ENCODE measurements at places on chromosomes 4 and X.
A peak's percentile ranks its signal among the peaks of the same experiment; 100 is the strongest.

- no peak for DNase-seq
Observed at GRCh38 chr4:2924765-2925301, 38.4 kb downstream of the NOP14 start.

- no peak for DNase-seq
Observed at GRCh38 chrX:154779261-154779660, 16.6 kb downstream of the DKC1 start.

- no peak for DNase-seq
Observed at GRCh38 chr4:120452001-120452400, 385.4 kb upstream of the MAD2L1 start.

- DNase-seq = peak; percentile 17
Observed at GRCh38 chrX:6021316-6022091, 207.2 kb downstream of the NLGN4X start.

GRCh38 chrX:8377041-8377440 lies 87.6 kb upstream of the VCX3B start:
- no peak for DNase-seq

- peak; percentile 80 for DNase-seq
Observed at GRCh38 chrX:2677764-2678163, 13.3 kb upstream of the CD99 start.

DNA sequence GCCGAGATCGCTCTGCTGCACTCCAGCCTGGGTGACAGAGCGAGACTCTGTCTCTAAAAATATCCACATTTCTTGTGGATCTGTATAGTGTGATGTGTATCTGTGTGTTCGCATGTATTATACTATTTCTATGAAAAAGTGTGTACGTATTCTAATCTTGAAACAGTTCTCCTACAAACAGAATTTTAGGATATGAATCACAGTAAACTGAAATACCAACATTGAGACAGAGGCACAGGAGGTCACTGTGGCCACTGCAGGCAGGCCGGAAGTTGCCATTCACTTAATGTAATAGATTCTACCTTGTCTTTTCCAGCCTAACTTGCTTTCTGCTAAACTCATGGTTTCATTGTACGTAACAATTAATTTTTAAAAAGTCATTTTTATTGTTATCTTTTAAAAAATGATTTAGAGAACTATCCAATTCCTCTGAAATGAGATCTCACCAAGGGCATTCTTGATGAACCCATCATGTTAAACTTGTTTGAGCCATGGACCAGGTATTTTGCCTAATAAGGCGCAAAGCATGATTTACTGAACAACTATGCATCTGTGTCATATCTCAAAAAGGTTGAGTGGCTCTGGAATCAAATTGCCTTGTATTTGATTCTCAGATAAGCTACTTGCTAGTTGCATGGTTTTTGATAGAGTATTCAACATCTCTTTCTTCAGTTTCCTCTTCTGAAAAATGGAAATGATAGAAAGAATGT lies 154.9 kb upstream of the GYPA start:
- DNase-seq = no peak

DNA sequence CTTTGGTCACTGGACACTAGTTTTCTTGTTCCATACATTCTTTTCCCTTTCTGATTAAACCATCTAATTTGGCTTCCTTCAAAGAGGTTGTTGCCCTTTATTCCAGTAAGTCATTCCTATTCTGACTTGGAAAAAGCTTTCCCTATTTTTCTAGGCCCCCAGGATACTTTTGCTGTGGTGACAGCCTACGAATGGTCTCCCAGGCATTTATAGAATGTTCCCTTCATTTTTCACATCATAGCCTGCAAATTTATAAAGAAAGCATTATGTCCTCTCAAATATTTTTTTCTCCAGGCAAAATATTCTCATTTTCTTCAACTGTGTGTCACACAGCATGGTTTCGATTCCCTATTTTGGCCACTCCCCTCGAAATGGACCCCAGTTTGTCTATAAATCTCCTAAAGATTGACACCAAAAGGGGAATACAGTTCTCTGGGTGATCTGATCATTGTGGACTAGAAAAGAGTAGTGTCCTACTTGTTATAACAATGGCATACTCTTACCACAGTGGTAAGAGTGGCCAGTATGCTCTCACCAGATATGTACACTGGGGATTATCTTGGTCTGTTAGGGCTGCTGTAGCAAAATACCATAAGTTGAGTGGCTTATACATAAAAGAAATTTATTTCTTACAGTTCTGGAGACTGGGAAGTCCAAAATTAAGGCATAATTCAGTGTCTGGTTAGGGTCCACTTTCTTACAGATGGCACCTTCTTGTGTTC lies 41.5 kb upstream of the BMP2K start:
- no peak for DNase-seq

- DNase-seq = peak; percentile 52
Observed at GRCh38 chr4:181548873-181549575, 694.2 kb upstream of the TENM3 start.

- no peak for DNase-seq
Observed at GRCh38 chrX:34279866-34280560, 147.9 kb upstream of the FAM47A start.

- DNase-seq = no peak
Observed at GRCh38 chr4:84218031-84218430, 281.1 kb downstream of the NKX6-1 start.

GRCh38 chrX:20433388-20433775 lies 166.7 kb upstream of the RPS6KA3 start:
- no peak for DNase-seq

- no peak for DNase-seq
Observed at GRCh38 chrX:129693354-129693753, 38.6 kb upstream of the APLN start.

- no peak for DNase-seq
Observed at GRCh38 chrX:23344904-23345271, 10.2 kb downstream of the PTCHD1 start.

- no peak for DNase-seq
Observed at GRCh38 chr4:147809211-147809610, 77.3 kb downstream of the ARHGAP10 start.
